Activated CD4-positive, alpha-beta memory T cell treated with anti-CD3 and anti-CD28 coated beads for 36 hours (primary cell): ENCODE measurements at places on chromosomes 6 and 20. TPM values are rescaled to one million over a fixed set of nuclear protein-coding genes. Genes with fewer than 3 reads are reported as not detected.

The WASF1 gene
- 2.6 TPM for total RNA-seq

The E2F1 gene
- total RNA-seq = 67.8 TPM

The SCRT2 gene
- not detected for total RNA-seq

The RUNX2 gene
- 34.9 TPM for total RNA-seq

The ARMC12 gene
- total RNA-seq = 1.6 TPM

The SIRPD gene
- not detected for total RNA-seq

The PDE7B gene
- total RNA-seq = 0.12 TPM

- H3K27ac ChIP-seq = no peak overlapping the region
- no peaks in the 10 kb centered on the region for H3K36me3 ChIP-seq
- H3K4me3 ChIP-seq = no peak overlapping the region
- peaks cover 16% of the 10 kb centered on the region for H3K4me1 ChIP-seq
- peaks cover 3% of the 10 kb centered on the region for H3K27me3 ChIP-seq
These were observed 8.6 kb upstream of the CLIC5 start for GRCh38 chr6:46024124-46024769.

DNA sequence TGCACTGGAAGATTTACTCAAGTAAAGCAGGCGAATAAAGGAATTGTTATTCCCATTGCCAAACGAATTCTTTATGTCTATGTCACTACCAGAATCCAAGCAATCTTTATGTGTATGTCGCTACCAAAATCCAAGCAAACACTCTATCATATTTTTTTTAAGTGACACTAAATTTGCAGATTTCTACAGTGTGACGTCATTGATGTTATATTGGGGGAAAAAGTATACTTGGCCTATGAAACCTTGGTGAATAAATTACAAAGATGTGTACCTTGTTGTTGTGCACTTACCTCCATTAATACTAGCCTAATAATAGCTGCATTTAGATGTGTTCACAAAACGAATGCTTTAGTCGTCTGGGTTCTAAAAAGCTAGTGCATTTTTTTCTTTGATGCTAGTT, 957 bp downstream of the TTK start:
- peaks cover 28% of the 10 kb centered on the region for H3K4me1 ChIP-seq
- H3K36me3 ChIP-seq = peaks cover 20% of the 10 kb centered on the region
- H3K27ac ChIP-seq = no peak overlapping the region
- H3K27me3 ChIP-seq = peaks cover 3% of the 10 kb centered on the region

GRCh38 chr6:10422737-10423034, 7.8 kb upstream of the TFAP2A start:
- H3K4me3 ChIP-seq = no peak overlapping the region
- no peak overlapping the region for H3K27ac ChIP-seq
- H3K36me3 ChIP-seq = peaks cover 3% of the 10 kb centered on the region
- H3K27me3 ChIP-seq = peaks cover 82% of the 10 kb centered on the region
- DNase-seq = no peak

DNA sequence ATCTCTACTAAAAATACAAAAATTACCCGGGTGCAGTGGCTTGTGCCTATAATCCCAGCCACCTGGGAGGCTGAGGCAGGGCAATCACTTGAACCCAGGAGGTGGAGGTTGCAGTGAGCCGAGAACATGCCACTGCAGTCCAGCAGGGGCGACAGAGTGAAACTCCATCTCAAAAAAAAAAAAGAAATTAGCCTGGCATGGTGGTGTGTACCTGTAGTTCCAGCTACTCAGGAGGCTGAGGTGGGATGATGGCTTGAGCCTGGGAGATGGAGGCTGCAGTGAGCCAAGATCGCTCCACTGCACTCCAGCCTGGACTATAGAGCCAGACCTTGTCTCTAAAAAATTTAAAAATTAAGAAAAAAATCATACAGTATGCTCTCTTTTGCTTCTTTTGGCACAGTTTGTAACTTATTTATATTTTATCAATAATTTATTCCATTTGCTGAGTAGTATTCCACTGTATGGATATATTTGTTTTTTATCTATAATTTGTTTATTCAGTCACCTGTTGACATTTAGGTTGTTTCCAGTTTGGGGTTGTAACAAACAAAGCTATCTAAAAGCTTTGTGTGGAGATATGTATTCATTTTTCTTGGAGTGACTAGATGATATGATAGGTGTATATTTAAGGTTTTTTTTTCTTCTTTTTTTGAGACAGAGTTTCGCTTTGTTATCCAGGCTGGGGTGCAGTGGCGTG, 8.0 kb upstream of the MYBL2 start:
- H3K4me3 ChIP-seq = no peak overlapping the region
- H3K27ac ChIP-seq = peak overlapping the region; percentile 33
- H3K4me1 ChIP-seq = peaks cover 3% of the 10 kb centered on the region

DNA sequence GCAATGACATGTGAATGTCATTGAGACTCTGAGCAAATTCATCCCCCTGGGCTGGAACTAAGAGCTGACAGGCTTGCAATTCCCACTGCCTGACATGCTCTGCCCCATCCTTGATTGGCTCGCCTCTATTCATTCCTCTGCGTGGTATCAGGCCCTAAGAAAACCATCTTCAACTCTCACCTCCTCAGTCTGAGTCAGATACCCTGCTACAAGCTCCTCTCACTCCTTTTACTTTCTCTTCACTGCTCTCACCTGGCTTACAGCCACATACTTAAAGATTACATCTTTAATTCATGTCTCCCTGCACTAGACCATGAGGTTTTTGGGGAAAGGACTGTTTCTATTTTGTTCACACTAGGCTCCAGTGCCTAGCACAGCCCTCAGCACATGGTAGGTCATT, 131.6 kb downstream of the KIF6 start:
- H3K27ac ChIP-seq = no peak overlapping the region
- DNase-seq = no peak
- H3K4me1 ChIP-seq = no peaks in the 10 kb centered on the region
- no peak overlapping the region for H3K4me3 ChIP-seq
- H3K27me3 ChIP-seq = peaks cover 12% of the 10 kb centered on the region

DNA sequence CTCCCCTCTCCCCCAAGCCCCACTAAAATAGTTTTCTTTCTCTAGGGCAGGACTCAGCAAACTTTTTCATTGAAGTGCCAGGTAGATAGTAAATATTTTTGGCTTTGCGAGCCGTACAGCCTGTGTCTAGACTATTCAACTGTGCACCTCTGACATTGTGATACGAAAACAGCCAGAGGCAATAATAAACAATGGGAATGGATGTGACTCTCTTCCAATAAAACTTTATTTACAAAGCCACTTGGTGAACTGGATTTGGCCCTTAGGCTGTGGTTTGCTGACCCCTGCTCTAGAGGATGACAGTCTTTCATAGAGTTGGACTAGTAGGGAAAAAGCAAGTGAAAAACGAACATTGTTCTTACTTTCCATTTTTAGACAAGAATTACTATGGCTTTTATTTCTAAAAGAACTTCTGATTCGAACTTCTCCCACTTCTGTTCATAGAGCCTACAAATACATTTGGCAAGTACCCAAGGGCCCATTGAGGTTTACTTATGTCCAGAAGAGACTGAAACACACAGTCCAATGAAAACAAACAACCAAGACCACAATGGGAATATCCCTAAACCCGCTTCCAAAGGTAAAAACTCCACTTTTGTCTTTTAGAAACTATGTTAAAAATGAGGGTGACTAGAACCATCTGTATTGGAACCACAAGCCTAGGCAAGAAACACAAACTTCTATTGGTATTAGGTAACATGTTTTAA, 46.4 kb upstream of the CDKAL1 start:
- no peak overlapping the region for H3K27ac ChIP-seq
- H3K4me3 ChIP-seq = no peak overlapping the region
- peaks cover 5% of the 10 kb centered on the region for H3K4me1 ChIP-seq
- no peaks in the 10 kb centered on the region for H3K27me3 ChIP-seq
- H3K36me3 ChIP-seq = peaks cover 62% of the 10 kb centered on the region

DNA sequence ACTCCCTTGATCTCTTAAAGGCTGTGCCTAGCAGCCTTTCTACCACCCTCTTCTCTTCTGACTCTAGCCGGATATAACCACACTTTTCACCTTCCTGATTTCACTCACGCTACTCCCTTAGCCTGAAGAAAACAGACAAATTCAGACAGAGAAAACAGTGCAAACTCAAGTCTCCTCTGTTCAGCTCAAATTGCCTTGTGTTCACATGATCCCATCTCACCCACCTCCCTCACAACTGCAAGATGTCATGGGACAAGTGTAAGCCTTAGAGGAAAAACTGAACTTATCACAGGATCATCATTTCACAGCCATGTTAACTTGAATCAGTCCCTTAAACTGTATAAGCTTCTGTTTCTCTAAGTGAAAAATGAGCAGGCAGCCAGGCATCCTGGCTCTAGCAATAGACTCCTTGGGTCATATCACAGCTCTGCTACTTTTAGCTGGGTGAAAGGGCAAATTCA, 66.5 kb upstream of the TENT5A start:
- no peaks in the 10 kb centered on the region for H3K27me3 ChIP-seq
- H3K36me3 ChIP-seq = no peaks in the 10 kb centered on the region
- no peaks in the 10 kb centered on the region for H3K4me1 ChIP-seq
- H3K4me3 ChIP-seq = no peak overlapping the region

GRCh38 chr6:45801471-45802289, 214.0 kb downstream of the CLIC5 start:
- H3K36me3 ChIP-seq = no peaks in the 10 kb centered on the region
- H3K27ac ChIP-seq = no peak overlapping the region
- H3K27me3 ChIP-seq = peaks cover 8% of the 10 kb centered on the region
- peak; percentile 84 for DNase-seq

- no peaks in the 10 kb centered on the region for H3K36me3 ChIP-seq
- H3K4me1 ChIP-seq = peaks cover 2% of the 10 kb centered on the region
- DNase-seq = no peak
- H3K27me3 ChIP-seq = peaks cover 7% of the 10 kb centered on the region
These were observed 31.4 kb downstream of the KCNK17 start for GRCh38 chr6:39282774-39283173.

DNA sequence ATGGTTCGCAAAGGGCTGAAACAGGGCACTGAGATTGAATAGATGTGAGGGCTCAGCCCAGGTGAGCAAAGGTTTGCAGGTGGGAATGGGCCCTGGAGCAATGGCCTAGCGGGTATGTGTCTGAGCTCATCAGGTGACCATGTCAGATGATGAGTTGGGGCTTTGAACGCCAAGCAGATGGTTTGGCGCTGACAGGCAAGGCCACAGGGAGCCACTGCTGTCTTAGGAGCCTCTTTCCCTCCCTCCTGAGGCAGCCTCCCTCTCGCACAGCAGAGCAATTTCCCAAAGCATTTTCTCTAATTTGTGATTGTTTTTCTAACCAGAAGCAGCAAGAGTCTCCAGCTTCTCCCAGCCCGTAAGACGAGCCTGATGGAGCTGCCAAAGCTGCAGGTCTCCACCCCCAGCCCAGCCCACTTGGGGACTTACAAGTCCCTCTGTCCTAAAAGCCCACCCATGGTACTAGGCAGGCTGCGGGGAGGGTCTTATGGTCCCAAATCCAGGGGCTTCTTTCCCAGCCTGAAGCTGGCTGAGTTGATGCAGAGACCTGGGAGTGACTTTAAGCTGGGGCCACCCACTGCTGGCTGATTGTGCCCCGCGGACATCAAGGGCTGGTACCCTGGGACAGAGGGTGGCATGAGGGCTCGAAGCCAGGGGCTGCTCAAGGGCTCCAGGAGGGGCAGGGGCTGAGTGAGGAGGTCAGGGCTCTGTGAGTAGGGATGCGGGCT, 11.6 kb downstream of the CDH22 start:
- no peak for DNase-seq
- H3K36me3 ChIP-seq = no peaks in the 10 kb centered on the region
- no peak overlapping the region for H3K4me3 ChIP-seq
- H3K4me1 ChIP-seq = no peaks in the 10 kb centered on the region
- peaks cover 39% of the 10 kb centered on the region for H3K27me3 ChIP-seq

- no peak overlapping the region for H3K4me3 ChIP-seq
- no peaks in the 10 kb centered on the region for H3K36me3 ChIP-seq
- peaks cover 4% of the 10 kb centered on the region for H3K27me3 ChIP-seq
- H3K27ac ChIP-seq = no peak overlapping the region
- no peaks in the 10 kb centered on the region for H3K4me1 ChIP-seq
These were observed 74.4 kb downstream of the PKHD1 start for GRCh38 chr6:52013035-52013434.

- no peak for DNase-seq
- no peaks in the 10 kb centered on the region for H3K36me3 ChIP-seq
- H3K4me1 ChIP-seq = peaks cover 5% of the 10 kb centered on the region
- H3K27me3 ChIP-seq = peaks cover 7% of the 10 kb centered on the region
- H3K4me3 ChIP-seq = no peak overlapping the region
These were observed 133.5 kb upstream of the MAP3K7 start for GRCh38 chr6:90720404-90720803.

GRCh38 chr20:31747640-31748039, 8.6 kb downstream of the TPX2 start:
- no peak for DNase-seq
- no peaks in the 10 kb centered on the region for H3K27me3 ChIP-seq
- no peak overlapping the region for H3K27ac ChIP-seq
- no peak overlapping the region for H3K4me3 ChIP-seq

DNA sequence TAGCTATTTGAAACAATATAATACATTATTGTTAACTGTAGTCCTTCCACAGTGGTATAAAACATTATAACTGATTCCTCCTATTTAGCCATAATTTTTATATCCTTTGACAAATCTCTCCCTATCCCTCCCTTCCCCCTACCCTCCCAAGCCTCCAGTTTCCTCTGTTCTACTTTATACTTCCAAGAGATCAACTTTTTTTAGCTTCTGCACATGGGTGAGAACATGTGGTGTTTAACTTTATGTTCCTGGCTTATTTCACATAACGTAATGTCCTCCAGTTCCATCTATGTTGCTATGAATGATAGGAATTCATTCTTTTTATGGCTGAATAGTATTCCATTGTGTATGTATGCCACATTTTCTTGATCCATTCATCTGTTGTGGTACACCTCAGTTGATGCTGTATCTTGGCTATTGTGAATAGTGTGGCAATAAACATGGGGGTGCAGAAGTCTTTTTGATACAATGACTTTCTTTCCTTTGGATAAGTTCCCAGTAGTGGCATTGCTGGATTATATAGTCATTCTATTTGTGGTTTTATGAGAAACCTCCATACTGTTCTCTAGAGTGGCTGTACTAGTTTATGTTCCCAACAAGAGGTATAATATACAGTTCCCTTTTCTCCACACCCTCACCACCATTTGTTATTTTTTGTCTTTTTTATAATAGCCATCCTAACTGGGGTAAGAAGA, 205.0 kb downstream of the KCNQ5 start:
- H3K27ac ChIP-seq = no peak overlapping the region
- no peak for DNase-seq
- peaks cover 3% of the 10 kb centered on the region for H3K36me3 ChIP-seq
- H3K4me1 ChIP-seq = peaks cover 17% of the 10 kb centered on the region
- no peak overlapping the region for H3K4me3 ChIP-seq
- no peaks in the 10 kb centered on the region for H3K27me3 ChIP-seq

GRCh38 chr6:4577406-4577805, 198.8 kb upstream of the CDYL start:
- H3K36me3 ChIP-seq = no peaks in the 10 kb centered on the region
- DNase-seq = no peak
- H3K4me3 ChIP-seq = no peak overlapping the region
- no peaks in the 10 kb centered on the region for H3K4me1 ChIP-seq
- H3K27me3 ChIP-seq = peaks cover 15% of the 10 kb centered on the region

DNA sequence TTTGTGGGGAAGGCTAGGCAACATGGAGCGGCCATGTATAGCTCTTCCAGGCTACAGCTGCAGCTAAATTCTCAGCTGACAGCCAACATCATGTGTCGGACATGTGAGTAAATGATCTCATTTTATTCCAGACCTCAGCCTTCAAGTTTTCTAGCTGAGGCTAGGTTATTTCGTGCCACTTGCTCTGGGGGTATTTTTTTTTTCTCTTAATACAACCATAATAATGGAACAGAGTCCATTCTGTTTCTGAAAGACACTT, 573.5 kb downstream of the CD109 start:
- no peaks in the 10 kb centered on the region for H3K27me3 ChIP-seq
- H3K27ac ChIP-seq = no peak overlapping the region
- no peak for DNase-seq
- no peak overlapping the region for H3K4me3 ChIP-seq
- H3K4me1 ChIP-seq = no peaks in the 10 kb centered on the region
